GM12878 (cell line): ENCODE measurements at places on chromosomes 16 and 17. TPM values are rescaled to one million over a fixed set of nuclear protein-coding genes. Genes with fewer than 3 reads are reported as not detected.

The CCL17 gene
- 27.2 and 35.2 TPM in 2 replicates for polyA plus RNA-seq

The BCAS3 gene
- 5.7 and 6.4 TPM in 2 replicates for polyA plus RNA-seq

DNA sequence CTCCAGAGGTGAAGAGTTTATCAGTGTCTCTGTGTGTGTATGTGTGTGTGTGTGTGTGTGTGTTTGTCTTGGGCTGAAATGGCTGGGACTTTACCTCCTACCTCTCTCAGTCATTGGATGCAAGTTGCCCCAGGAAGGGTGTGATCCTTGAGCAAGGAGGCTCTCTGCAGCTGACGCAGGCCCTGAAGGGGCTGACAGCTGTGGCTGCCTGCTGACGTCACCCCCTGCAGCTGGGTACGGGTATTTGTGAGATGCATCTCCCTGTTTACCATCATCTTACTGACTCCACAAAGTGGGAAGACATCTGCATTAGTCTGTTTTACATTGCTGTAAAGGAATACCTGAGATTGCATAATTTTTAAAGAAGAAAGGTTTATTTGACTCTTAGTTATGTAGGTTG is 631.5 kb upstream of the RBFOX1 start:
- DNase-seq, result no peak

- no peak for DNase-seq
Observed at GRCh38 chr17:2929881-2930533, 133.4 kb downstream of the OR1D5 start.

- no peak for DNase-seq
Observed at GRCh38 chr17:39045948-39046679, 78.9 kb upstream of the FBXO47 start.

DNA sequence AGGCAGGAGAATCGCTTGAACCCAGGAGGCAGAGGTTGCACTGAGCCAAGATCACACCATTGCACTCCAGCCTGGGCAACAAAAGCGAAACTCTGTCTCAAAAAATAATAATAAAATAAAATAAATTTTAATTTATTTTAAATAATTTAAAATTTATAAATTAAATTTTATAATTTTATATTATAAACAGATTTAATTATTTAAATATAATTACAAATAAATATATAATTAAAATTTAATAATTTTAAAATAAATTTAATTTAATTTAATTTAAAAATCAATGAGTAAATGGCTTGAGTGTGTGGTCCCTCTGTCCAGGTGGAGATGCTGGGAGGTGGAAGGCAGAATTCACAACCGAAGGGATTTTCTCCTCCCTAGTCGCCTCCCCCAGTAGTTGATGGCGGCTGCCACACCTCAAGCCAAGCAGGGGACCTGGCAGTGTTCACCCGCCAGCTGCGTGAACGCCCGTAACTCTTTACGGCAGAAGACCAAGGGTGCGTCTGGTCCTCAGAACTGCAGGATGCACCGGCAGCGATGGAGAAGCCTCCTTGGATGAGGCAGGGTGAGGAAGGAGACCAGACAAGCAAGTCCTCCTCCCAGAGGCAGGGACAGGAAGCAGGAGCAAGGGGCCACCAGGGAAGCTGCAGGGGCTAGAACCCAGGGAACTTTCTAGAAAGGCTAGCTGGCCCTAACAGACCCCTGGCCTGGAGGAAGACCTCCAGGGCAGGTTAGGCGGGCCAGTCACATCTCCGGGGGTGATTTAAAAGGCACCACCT is 22.9 kb upstream of the KRT17 start:
- no peak for DNase-seq

The MYH2 gene
- not detected in 2 replicates for polyA plus RNA-seq

- no peak for DNase-seq
Observed at GRCh38 chr16:66036184-66036583, 330.3 kb upstream of the CDH5 start.

The IGFALS gene
- polyA plus RNA-seq, result not detected in 2 replicates

DNA sequence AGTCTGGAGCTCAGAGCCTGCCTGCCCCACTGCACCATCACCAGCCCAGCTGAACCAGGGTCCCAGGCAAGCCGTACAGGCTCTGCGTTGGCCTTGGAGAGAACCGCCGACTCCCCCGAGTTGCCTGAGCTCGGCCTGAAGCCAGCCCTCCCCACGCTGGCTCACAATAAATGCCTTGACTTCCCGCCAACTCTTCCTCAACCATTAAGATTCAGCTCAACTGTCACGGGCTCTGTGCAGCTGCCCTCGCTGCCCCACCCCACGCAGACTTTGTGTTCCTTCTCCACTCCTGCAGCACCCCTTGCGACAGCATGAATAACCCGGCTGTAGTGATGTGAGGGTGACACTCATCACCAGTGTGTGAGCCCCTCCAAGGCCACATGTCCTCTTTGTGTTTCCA is 4.8 kb upstream of the QPRT start:
- no peak for DNase-seq

GRCh38 chr17:74520790-74521480 is 10.3 kb downstream of the CD300LB start:
- no peak for DNase-seq

DNA sequence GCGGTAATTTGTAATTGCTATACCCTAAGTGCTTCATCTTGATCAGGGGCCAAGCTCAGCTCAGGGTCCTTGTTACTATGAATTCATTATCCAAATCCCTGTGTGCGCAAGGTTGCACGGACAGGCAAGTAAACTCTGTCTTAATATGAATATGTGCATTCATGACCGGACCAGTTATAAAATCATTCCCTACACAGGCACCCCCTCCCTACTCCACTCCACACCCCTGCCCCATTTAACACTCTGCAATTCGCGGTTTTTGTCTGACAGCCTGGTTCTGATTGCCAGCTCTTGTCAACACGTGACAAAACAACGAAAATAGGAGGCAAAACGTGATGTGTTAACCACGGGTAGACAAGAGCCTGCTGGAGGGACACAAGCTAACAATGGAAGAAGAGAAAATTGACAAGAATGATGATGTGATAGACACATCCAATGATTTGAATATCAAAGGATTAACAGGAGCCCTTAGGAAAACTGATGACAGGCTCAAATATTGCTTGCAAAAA is 76.5 kb downstream of the CACNG3 start:
- DNase-seq, result no peak

DNA sequence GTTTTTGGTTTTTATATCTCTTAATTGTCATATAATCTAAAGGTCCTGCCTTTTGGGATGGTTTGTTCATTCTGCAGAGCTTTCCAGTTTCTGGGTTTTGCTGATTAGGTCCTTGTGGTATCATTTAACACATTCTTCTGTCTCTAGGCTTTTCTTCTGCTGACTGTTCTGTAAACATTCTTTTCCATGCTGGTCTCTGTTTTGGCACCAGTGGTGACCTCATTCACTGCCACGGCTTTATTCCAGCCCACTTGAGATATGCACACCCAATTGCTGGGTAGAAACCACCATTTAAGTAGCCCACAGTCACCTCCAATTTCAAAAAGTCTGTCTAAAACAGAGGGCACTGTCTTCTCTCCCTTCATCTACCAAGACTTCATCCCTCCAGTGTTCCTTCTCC is 31.1 kb upstream of the COX10 start:
- no peak for DNase-seq

- DNase-seq, result no peak
Observed at GRCh38 chr17:50063561-50064252, 7.8 kb downstream of the ITGA3 start.

DNA sequence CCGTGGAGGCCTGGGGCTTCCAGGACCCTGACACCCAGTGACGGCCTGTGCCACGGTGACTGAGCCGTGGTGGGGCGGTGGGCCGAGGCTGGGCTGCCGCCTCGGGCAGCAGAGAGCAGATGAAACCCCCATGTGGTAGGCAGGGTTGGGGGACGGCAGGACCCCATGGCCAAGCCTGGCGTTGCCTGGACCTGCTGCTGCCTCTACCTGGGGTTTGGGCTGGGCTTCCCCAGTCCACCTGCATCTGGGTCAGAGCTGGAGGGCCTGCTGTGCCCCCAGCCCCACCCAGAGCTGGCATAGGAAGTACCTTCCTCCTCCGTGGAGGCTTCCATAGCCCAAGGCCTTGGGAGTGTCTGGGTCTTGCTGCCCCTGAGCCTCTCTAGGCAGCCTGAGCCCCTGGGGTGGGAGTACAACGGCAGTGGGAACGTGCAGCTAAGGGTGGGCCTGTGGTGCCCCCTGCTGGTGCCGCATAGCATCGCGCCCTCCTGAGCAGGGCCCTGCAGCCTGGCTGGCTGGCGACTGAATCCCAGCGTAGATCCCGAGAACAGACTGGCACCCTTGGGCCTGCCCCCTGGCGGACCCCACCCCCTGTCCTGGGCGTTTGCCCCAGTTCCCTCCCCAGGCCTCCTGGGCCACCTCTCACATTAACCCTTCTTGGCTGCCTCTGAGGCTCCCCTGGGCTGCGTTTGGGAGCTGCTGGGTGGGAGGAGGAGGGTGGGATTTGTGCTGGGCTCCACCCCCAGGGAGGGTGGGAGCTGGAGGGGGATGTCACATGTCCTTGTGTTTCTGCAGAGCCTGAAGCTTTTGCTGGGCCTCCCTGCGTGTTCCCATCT is 12.6 kb upstream of the ATP6V0C start:
- peak; percentile 23 for DNase-seq

The PRR35 gene
- not detected in 2 replicates for polyA plus RNA-seq

GRCh38 chr16:4917117-4917516 is 19.8 kb downstream of the PPL start:
- no peak for DNase-seq

The SKAP1 gene
- polyA plus RNA-seq, result 43.7 and 46.3 TPM in 2 replicates

DNA sequence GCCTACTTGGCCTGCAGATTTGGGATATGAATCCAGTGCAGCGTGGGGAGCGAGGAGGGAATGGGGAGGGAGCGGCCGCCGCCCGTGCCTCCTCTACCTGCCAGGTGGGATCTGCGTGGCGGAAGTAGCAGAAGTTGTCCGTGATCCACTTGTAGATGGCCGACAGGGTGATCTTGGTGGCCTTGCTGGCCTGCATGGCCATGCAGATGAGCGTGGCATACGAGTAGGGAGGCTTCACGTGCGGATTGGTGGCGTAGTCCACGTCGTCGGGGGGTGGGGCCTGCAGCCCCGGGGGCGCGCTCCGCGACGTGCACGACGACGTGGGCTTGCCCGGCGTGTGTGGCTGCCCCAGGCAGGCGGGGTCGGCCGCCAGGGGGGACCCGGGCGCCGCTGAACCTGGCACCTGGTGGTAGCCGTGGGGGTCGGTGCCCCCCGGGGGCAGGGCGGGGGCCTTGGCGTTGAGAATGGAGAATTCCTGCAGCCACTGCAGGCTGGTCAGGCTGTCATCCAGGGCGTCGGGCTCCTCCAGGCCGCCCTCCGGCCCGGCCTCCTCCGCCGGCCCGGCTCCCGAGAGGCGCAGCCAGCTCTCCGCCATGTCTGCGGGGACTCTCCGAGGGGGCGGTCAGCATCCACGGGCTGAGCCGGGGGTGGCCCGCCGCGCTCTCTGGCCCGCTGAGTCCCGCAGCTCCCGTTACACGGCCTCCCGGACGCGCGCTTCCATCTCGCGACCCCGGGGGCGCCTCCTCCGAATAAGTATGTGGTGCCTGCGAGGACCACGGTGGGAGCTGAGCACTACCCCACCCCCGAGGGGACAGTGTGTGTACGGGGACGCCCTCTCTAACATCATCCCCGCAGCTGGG is 1.0 kb downstream of the FOXJ1 start:
- no peak for DNase-seq

GRCh38 chr17:21360048-21360447 is 16.1 kb upstream of the KCNJ12 start:
- DNase-seq, result no peak

The IRX3 gene
- 0.05 TPM in 1 of 2 replicates, not detected in the other for polyA plus RNA-seq
